ENCODE measurements at places on chromosomes 3 and 15. TPM values are rescaled to one million over a fixed set of nuclear protein-coding genes. Genes with fewer than 3 reads are reported as not detected.
A peak's percentile ranks its signal among the peaks of the same experiment; 100 is the strongest.

Gene GABRB3
- polyA plus RNA-seq, result 2.7 TPM

DNA sequence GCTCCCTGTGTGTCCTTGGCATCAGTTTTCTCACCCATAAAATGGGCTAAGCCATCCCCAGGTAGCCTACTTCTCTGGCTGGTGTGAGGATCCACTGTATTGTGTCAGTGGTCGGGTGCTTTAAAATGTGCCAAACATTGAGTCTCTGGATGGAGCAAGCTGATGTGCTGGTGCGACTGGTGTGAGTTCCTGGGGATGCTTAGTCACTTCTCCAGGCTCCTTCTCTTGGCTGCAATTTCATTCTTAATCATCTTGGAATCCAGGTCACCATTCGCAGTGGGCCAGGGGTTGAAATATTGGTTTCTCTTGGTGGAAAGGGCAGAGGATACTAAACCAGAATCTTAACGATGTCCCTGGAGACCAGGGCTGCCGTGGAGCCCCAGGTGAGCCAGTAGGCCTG, 29.3 kb downstream of the SCN5A start:
- no peaks in the 10 kb centered on the region for H3K4me1 ChIP-seq
- no peak overlapping the region for H3K27ac ChIP-seq
- no peaks in the 10 kb centered on the region for H3K27me3 ChIP-seq

GRCh38 chr3:46909535-46910161, 32.1 kb downstream of the PTH1R start:
- peak; percentile 90 for DNase-seq
- H3K4me3 ChIP-seq, result no peak overlapping the region
- H3K36me3 ChIP-seq, result no peaks in the 10 kb centered on the region
- peaks cover 4% of the 10 kb centered on the region for H3K4me1 ChIP-seq

GRCh38 chr3:187992609-187993008, 161.3 kb upstream of the LPP start:
- no peaks in the 10 kb centered on the region for H3K4me1 ChIP-seq
- H3K36me3 ChIP-seq, result no peaks in the 10 kb centered on the region
- no peak for DNase-seq
- no peak overlapping the region for H3K4me3 ChIP-seq
- H3K27ac ChIP-seq, result no peak overlapping the region
- no peaks in the 10 kb centered on the region for H3K27me3 ChIP-seq

DNA sequence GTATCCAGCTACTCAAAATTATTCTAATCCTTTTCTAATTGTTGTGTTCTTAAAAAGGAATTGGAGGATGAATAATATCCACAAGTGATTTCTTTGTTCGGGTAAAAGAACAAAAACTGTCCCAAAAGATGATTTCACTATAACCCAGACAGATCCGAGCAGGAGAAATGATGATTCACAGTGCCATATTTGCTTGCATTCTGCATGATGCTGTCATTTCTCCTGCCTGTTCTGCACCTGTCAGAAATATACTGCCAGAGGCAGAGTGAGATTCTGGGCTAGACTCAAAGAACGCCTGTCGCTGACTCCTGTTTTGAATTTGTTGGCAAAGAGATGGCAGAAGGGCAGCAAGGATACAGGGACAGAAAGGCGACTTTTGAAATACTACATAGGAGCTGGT, 34.7 kb upstream of the SLC24A5 start:
- no peaks in the 10 kb centered on the region for H3K27me3 ChIP-seq
- no peaks in the 10 kb centered on the region for H3K4me1 ChIP-seq
- H3K4me3 ChIP-seq, result no peak overlapping the region
- no peak overlapping the region for H3K27ac ChIP-seq
- DNase-seq, result no peak
- no peaks in the 10 kb centered on the region for H3K36me3 ChIP-seq

- H3K4me3 ChIP-seq, result no peak overlapping the region
- H3K4me1 ChIP-seq, result no peaks in the 10 kb centered on the region
- no peak for DNase-seq
- H3K36me3 ChIP-seq, result no peaks in the 10 kb centered on the region
- peaks cover 3% of the 10 kb centered on the region for H3K27me3 ChIP-seq
Measured at GRCh38 chr15:79991826-79992225, 20.8 kb upstream of the BCL2A1 start.

GRCh38 chr3:193297421-193297820, 56.4 kb downstream of the PLAAT1 start:
- no peaks in the 10 kb centered on the region for H3K4me1 ChIP-seq
- H3K36me3 ChIP-seq, result no peaks in the 10 kb centered on the region
- no peaks in the 10 kb centered on the region for H3K27me3 ChIP-seq
- H3K27ac ChIP-seq, result no peak overlapping the region

GRCh38 chr15:92885224-92886041, 14.7 kb upstream of the CHD2 start:
- H3K4me1 ChIP-seq, result peaks cover 5% of the 10 kb centered on the region
- H3K4me3 ChIP-seq, result no peak overlapping the region
- DNase-seq, result no peak
- peaks cover 36% of the 10 kb centered on the region for H3K36me3 ChIP-seq
- no peak overlapping the region for H3K27ac ChIP-seq
- H3K27me3 ChIP-seq, result no peaks in the 10 kb centered on the region

Gene IQCH
- polyA plus RNA-seq, result 1.1 TPM

DNA sequence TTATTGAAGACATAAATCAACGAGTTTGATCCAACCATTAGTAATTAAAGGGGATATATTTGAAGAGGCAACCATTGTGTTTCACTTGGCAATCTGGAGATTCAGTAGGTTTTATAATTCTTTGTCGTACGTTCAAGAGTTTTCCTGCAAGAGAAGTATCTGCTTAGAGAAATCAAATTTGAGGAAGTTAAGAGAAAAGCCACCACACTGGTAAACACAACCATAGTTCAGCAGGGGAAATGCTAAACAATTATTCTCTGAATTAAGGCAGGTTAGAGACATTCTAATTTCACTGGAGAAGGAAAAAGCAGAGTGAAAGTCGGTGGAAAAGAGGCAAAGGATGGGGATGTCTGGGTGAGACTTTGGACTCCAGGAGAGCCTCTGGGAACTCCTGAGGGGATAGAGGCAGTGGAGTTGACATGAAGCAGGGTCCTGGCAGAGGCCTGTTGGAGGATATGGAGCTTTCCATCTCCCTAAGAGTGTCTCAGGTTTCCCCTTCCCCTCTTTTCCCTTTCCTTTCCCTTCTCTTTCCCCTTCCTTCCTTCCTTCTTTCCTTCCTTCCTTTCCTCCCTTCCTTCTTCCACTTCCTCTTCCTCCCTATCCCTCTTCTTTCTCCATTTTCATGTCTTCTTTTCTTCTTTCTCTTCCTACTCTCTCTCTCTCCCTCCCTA, 26.5 kb downstream of the SPINK8 start:
- H3K27me3 ChIP-seq, result no peaks in the 10 kb centered on the region
- peaks cover 3% of the 10 kb centered on the region for H3K36me3 ChIP-seq
- no peak for DNase-seq
- H3K27ac ChIP-seq, result no peak overlapping the region
- H3K4me1 ChIP-seq, result peaks cover 1% of the 10 kb centered on the region
- H3K4me3 ChIP-seq, result no peak overlapping the region

Gene VIPR1
- 52.9 TPM for polyA plus RNA-seq

- no peaks in the 10 kb centered on the region for H3K27me3 ChIP-seq
- H3K36me3 ChIP-seq, result no peaks in the 10 kb centered on the region
- H3K4me3 ChIP-seq, result no peak overlapping the region
- no peak overlapping the region for H3K27ac ChIP-seq
- no peaks in the 10 kb centered on the region for H3K4me1 ChIP-seq
Measured at GRCh38 chr3:155485897-155486296, 192.4 kb upstream of the STRIT1 start.

- H3K27ac ChIP-seq, result no peak overlapping the region
- peak; percentile 14 for DNase-seq
- no peaks in the 10 kb centered on the region for H3K36me3 ChIP-seq
- H3K27me3 ChIP-seq, result no peaks in the 10 kb centered on the region
- no peak overlapping the region for H3K4me3 ChIP-seq
Measured at GRCh38 chr15:99320374-99321215, 69.3 kb downstream of the LRRC28 start.

DNA sequence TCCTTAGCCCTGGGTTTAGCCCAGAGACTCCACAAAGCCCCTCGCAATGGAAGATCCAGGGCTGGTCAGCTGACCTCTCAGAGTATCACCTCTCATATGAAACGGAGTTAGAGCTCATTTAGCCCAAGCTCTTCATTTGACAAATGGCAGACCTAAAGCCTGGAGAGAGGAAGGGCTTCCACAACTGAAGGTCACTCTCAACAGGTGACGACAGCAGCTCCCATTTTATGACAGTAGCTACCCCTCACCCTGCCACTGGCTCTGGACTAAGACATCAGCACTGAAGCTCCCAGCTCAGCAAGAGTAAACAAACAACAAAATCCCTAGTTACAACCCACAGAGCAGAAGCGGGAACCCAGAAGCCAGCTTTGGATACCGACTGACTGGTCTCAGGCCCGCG, 33.7 kb downstream of the TLE3 start:
- no peak overlapping the region for H3K27ac ChIP-seq
- DNase-seq, result peak; percentile 34
- peaks cover 72% of the 10 kb centered on the region for H3K36me3 ChIP-seq
- no peaks in the 10 kb centered on the region for H3K27me3 ChIP-seq
- H3K4me1 ChIP-seq, result peaks cover 4% of the 10 kb centered on the region

DNA sequence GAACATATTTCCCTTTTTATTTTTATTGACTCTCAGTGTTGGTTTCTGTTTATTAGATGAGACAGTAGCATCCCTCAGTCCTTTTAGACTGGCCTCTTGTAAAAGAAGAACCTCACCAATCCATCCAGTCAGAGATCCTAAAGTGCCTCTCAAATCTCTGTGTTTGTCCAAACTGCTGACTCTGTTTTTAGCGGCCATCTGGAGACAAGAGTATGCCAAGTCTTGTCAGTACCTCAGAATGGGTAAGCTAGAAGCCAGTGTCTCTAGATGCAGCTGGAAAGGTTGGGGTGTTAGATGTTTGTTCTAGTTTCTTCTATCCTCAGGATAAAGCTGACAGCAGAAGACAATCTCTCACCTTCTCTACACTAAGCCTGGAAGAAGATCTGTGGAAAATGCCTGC, 537.7 kb upstream of the ZNF385D start:
- no peaks in the 10 kb centered on the region for H3K36me3 ChIP-seq
- DNase-seq, result no peak
- no peaks in the 10 kb centered on the region for H3K27me3 ChIP-seq
- H3K4me1 ChIP-seq, result no peaks in the 10 kb centered on the region
- H3K27ac ChIP-seq, result no peak overlapping the region

- H3K4me1 ChIP-seq, result peaks cover 9% of the 10 kb centered on the region
- no peaks in the 10 kb centered on the region for H3K27me3 ChIP-seq
- no peaks in the 10 kb centered on the region for H3K36me3 ChIP-seq
- no peak overlapping the region for H3K4me3 ChIP-seq
- H3K27ac ChIP-seq, result no peak overlapping the region
- DNase-seq, result no peak
Measured at GRCh38 chr3:59308684-59309083, 258.9 kb upstream of the CFAP20DC start.

Gene RAD51
- polyA plus RNA-seq, result 1.2 TPM

GRCh38 chr15:67781061-67781460, 44.2 kb upstream of the SKOR1 start:
- H3K27ac ChIP-seq, result no peak overlapping the region
- no peaks in the 10 kb centered on the region for H3K36me3 ChIP-seq
- H3K4me1 ChIP-seq, result no peaks in the 10 kb centered on the region
- no peak for DNase-seq

- DNase-seq, result no peak
- H3K27me3 ChIP-seq, result no peaks in the 10 kb centered on the region
- H3K4me3 ChIP-seq, result no peak overlapping the region
- H3K36me3 ChIP-seq, result no peaks in the 10 kb centered on the region
Measured at GRCh38 chr15:27454281-27455075, 483.5 kb downstream of the GABRG3 start.

DNA sequence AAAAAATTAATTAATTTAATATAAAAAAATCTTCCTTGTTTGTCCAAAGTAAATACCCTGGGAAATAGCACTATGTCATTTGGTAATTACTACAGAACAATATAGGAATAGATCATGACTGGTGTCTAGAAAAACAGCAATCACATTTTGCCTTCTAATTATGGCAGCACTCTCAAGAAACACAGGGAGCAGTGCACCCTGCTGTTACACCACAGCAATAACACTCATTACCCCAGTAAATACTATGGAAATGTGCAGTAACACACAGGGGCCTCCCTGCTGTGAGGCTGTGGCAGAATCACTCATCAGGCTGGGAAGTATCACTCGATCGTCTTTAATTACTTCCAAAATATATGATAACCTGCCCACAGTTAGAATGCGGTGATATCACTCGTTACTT, 646.0 kb downstream of the TUSC7 start:
- peak; percentile 10 for DNase-seq

- no peaks in the 10 kb centered on the region for H3K36me3 ChIP-seq
- no peak for DNase-seq
- H3K27me3 ChIP-seq, result no peaks in the 10 kb centered on the region
- H3K27ac ChIP-seq, result no peak overlapping the region
- H3K4me1 ChIP-seq, result no peaks in the 10 kb centered on the region
- H3K4me3 ChIP-seq, result no peak overlapping the region
Measured at GRCh38 chr15:74332611-74333010, 34.8 kb downstream of the CYP11A1 start.

- H3K4me1 ChIP-seq, result no peaks in the 10 kb centered on the region
- no peak overlapping the region for H3K4me3 ChIP-seq
- peaks cover 1% of the 10 kb centered on the region for H3K36me3 ChIP-seq
- no peak for DNase-seq
- H3K27me3 ChIP-seq, result peaks cover 9% of the 10 kb centered on the region
Measured at GRCh38 chr3:113953677-113954076, 5.9 kb downstream of the ZDHHC23 start.

Gene ARHGAP11A
- 1.4 TPM for polyA plus RNA-seq

DNA sequence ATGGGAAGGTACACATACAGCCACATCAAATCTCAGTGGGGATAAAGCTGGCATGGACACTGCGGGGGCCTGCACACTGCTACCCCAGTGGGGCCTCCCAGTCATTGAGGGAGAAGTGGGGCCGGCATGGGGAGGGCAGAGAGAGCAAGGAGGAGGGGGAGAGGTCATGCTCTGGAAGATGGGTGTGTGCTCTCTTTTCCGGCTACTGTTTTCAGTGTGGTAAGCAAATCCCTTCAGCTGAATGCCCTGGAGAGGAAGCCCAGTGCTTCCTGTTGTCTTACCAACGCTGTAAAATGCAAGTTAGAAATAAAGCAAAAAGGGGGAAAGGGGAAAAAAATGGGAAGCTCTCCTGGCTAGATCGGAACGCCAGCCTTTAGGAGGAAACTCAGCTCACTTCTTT, 30.8 kb downstream of the NRROS start:
- H3K27ac ChIP-seq, result peak overlapping the region; percentile 9
- H3K36me3 ChIP-seq, result no peaks in the 10 kb centered on the region
- H3K4me1 ChIP-seq, result no peaks in the 10 kb centered on the region
- H3K27me3 ChIP-seq, result no peaks in the 10 kb centered on the region

DNA sequence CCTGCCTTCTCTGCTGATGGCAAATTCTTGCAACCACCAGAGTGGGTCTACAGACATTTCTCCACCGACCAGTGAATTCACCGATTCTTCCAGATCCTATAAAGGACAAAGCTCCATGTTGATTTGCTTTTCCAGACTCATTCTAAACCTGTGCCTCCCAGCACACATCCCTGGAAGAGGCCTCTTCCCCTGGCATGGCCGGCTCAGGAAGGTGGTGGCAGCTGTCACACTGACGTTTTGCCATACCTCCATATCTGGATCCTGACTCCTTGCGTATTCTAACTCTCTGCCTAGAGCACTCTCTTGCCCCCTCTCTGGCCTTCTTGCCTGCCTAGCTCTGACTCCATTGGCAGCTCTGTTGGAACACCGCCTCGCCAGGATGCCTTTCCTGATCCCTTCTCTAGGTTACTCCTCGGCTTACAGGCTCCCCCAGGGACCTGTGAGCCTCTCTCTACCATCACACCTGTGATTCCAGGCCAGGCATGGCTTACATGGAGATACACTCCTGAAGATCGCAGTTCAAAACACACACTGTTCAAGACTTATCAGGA, 31.0 kb downstream of the SLCO2A1 start:
- no peaks in the 10 kb centered on the region for H3K36me3 ChIP-seq
- no peaks in the 10 kb centered on the region for H3K27me3 ChIP-seq
- no peak for DNase-seq
- H3K27ac ChIP-seq, result peak overlapping the region; percentile 44

Gene CDCP1
- 4.8 TPM for polyA plus RNA-seq

Gene IL20RB
- 0.77 TPM for polyA plus RNA-seq

All from lung (tissue), 17 donors.